ENCODE measurements at places on chromosomes 11 and 22.

DNA sequence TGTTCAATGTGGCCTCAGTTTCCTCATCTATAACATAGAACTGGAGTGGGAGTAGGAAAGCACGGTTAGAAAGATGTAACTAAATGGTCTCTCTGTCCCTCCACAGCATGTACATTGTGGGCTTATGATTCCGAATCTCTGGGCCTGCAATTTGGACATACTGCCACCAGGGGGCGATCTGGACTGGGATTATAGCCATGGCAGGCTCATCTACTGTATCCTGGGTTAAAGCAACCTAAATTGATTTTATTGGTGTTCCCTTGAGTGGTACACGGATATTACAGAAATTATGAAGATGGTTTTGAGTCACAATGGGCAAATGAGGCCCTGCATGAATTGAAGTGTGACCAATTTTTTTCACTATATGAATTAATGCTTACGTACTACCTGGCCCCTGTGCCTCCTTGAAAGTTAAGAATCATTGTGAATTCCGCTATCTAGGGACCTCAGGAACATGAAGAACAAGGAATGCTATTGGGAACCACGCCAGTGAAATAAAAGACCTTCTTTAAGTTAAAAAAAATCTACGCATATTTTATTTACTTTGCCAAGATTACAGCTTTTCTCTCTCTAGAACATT lies 32.9 kb downstream of the TST start:
- H3K4me1 ChIP-seq: no peaks in the 10 kb centered on the region
- H3K4me3 ChIP-seq: no peak overlapping the region
- H3K36me3 ChIP-seq: no peaks in the 10 kb centered on the region
- no peak overlapping the region for H3K27ac ChIP-seq

- H3K27me3 ChIP-seq: no peaks in the 10 kb centered on the region
- no peaks in the 10 kb centered on the region for H3K4me1 ChIP-seq
- DNase-seq: no peak
These were observed 109.5 kb downstream of the TENM4 start for GRCh38 chr11:79331203-79331901.

DNA sequence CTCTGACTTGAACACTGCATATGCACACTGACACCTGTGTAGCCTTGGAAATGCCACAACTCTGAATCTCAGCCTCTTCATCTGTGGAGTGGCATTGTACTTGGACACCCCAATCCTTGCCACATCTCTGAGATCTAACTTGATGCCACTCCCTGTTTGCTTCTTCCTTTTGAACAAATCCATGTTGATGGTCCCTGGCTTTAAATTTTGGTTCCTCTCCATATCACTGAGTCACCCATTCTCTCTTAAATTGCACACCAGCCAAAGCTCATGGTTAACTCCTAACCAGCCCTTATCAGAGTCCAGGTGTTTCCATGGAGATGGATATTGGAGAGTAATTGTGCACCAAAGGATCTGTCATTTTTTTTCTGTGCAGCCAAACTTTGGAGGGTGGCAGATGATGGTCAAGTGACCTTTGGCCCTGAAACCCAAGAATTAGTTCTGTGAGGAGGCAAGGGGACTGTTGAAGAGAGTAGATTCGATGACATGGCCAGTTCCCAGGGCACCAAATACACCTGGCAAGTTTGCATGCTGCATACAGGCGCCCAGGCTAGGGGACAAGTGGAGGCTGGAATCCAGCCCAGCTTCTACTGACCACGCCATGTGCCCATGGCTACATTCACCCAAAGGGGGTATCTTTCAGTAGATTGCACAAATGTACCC lies 25.1 kb upstream of the PAMR1 start:
- H3K4me1 ChIP-seq: no peaks in the 10 kb centered on the region
- no peak for DNase-seq
- no peak overlapping the region for H3K4me3 ChIP-seq
- no peak overlapping the region for H3K27ac ChIP-seq
- H3K27me3 ChIP-seq: peaks cover 2% of the 10 kb centered on the region

DNA sequence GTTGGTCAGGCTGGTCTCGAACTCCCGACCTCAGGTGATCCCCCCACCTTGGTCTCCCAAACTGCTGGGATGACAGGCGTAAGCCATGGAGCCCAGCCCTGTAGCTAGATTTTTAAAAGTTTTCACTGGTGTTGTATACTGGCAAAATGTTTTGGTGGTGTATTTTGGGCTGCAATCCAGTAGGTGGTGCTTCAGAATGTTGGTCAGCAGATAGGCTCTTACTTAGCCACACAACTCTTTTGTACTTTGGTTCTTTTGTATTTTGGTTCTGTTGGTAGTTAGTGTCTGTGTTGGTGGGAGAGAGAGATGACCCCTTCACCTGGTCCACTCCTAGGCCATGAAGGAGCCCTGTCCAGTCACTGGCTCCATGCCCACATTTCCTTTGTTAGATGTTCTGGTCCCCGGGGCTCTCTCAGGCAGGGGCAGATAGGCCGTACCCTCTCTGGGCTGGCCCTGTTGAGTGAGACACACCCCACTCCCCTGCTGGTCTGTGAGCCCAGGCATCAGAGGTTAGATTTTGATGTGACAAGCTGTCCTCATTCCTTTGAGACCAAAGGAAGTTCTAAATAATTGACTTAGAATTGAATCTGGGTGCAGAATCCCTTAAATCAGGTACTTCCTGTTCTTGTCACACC lies 123.8 kb downstream of the DDX10 start:
- H3K27me3 ChIP-seq: no peaks in the 10 kb centered on the region
- no peak overlapping the region for H3K27ac ChIP-seq
- H3K4me3 ChIP-seq: no peak overlapping the region
- no peak for DNase-seq
- H3K4me1 ChIP-seq: no peaks in the 10 kb centered on the region

- H3K36me3 ChIP-seq: no peaks in the 10 kb centered on the region
- H3K27ac ChIP-seq: no peak overlapping the region
- no peak for DNase-seq
- H3K4me1 ChIP-seq: no peaks in the 10 kb centered on the region
These were observed 39.7 kb downstream of the IGLL5 start for GRCh38 chr22:22927196-22927887.

All from small intestine (tissue), 16 donors.